Stimulated activated CD8-positive, alpha-beta memory T cell treated with anti-CD3 and anti-CD28 coated beads, Interleukin-12 subunit alpha, Interleukin-12 subunit beta, amount 100 ng/mL, for 4 hours (primary cell): ENCODE measurements at places on chromosomes 4 and X.

DNA sequence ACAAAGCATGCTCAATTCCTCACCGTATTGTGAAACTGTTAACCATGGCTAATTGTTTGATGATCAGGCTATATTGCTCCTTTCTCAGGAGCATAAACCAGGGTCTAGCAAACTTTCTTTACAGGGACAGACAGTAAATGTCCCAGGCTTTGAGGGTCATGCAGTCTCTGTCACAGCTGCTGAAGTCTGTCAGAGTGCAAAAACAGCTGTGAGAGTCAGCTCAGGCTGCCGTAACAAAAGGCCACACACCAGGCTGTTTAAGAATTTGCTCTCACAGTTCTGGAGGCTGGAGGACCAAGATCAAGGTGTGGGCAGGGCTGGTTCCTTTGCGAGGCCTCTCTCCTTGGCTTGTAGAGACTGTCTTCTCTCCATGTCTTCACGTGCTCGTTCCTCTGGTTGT lies 75.6 kb downstream of the GPR143 start:
- DNase-seq, result no peak

DNA sequence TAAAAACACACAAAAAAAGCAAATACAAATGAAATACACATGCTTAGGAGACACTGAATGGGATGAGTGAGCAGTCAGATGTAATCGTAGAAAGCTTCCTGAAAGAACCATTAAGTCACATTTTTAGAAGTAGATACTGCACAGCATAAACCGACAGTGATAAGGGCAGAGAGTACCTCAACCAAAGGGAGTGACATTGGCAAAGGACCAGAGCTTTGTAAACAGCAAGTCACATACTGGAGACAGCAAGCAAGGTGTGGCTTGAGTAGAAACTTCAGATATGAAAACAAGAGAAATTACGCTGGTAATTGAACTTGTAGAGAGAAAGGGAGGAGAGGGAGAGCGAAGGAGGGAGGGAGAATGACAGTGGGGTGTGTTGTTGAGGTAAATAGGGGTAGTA lies 92.0 kb downstream of the CHRDL1 start:
- no peak for DNase-seq

GRCh38 chr4:172776203-172776861 lies 392.3 kb upstream of the GALNT7 start:
- no peak for DNase-seq

GRCh38 chr4:159193046-159193620 lies 90.3 kb downstream of the RAPGEF2 start:
- no peak for DNase-seq

- DNase-seq, result no peak
Measured at GRCh38 chrX:52271206-52271605, 86.5 kb downstream of the MAGED4 start.

GRCh38 chr4:110492522-110492921 lies 16.6 kb downstream of the ENPEP start:
- no peak for DNase-seq

- DNase-seq, result no peak
Measured at GRCh38 chrX:14843666-14844065, 29.2 kb downstream of the FANCB start.

DNA sequence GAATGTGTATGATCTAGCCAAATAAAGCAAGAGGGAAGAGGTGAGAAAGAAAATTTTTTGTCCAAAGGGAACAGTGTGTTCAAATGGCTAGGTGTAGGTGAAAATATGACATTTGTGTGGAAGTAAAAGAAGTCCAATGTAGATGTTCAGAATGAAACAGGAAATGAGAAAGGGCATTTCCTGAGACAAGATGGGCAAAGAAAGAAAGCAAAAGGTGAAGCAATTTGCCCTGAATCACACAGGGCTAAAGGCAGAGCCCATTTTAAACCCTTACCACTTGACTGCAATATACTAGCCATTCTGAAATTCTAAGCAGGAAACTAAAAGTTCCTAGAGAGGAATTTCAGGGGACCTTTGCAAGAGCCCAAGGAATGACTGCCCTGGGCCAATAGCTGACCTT lies 36.0 kb downstream of the CLOCK start:
- no peak for DNase-seq

DNA sequence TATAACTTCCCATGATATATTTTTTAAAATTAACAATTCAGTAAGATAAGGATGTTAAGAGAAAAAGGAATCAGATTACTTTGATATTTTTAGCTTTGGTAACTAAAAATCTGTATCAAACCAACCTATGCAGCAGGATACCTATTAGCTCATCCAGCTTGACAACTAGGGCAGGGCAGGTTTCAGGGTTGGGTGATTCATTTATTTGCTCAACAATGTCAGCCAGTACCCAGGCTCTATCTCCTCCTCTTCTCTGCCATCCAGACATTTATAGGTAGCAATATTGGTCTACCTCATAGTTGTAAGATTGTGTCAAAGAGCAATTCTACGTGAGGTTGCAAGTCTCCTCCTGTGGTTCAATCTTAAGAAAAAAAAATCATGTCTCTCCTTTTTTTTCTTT lies 421.9 kb downstream of the ANKRD50 start:
- DNase-seq, result no peak
